Activated CD4-positive, alpha-beta T cell treated with anti-CD3 and anti-CD28 coated beads, Interleukin-2, amount 50 U/mL, for 16 hours (primary cell): ENCODE measurements at places on chromosomes 1 and 21.

- DNase-seq: no peak
These were observed at the start of gene PTCH2 for GRCh38 chr1:44842862-44843655. Gene PTCH2, minus strand, starts transcription at chr1:44843253. Its CDS starts 321 bp downstream, at chr1:44842932.

DNA sequence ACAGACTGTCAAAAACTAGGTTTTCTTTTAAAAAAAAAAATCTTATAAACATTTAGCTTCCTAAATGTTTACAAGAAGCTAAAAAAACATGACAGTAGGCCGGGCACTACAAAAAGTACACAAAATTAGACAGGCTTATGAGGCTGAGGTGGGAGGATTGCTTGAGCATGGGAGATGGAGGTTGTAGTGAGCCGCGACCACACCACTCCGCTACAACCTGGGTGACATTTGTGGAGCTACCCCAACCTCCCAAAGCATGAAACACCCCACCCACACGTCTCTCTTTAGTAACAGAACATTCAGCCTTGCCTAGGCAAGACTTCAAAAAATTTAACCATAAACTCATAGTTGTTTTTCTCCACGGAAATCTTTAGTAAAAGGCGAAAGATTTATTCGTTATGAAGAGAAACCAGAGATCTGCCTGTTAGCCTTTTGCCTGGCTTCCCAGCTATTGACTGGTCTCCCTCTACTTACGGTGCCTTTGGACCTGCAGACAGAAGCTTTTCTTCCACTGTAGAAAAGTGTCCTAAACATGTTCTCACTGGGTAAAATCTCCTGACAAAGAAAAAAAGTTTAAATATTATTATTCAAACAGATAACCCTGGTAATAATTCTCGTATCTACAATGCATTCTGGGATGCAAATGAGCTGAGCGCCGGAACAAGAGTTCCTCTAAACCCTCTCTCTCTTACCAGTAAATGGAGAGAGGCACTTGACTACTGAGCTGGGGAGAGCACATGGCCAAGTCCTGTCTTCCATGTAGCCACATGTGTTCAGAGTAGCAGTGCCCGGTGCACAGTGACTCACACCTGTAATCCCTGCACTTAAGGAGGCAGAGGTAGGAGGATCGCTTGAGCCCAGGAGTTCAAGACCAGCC is 9.2 kb downstream of the RNU5D-1 start:
- DNase-seq: peak; percentile 97

- DNase-seq: no peak
These were observed 104.2 kb downstream of the DUSP10 start for GRCh38 chr1:221637641-221638041.

DNA sequence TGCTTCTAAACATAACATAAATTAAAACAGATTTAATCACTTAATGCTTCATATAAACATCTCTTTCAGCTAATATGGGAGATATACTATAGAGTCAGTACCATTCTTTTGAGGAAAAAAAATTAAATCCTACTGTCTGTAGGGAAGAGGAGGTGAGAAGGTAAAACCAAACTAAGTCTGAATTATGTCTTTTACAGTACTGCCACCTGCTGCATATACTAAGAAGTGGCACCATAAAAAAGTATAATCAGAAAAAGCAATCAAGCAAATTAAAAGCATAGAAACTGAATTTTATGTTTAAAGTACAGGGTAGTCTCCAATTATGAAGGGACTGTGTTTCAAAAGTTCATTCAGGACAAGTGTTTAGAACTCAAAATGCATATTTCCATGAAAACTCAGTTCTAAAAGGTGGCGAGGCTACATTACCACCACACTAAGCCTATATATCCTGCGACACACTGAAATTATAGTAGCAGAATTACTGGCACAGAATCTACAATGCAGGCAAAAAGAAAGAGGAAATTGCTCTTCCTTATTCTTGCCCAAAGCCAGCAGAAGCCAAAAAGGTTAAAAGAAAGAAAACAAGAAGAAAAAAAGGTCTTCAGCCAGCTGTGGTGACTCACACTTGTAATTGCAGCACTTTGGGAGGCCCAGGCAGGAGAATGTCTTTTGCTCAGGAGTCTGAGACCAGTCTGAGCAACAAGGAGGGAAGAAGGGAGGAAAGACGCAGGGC is 9.0 kb downstream of the NSL1 start:
- DNase-seq: no peak

DNA sequence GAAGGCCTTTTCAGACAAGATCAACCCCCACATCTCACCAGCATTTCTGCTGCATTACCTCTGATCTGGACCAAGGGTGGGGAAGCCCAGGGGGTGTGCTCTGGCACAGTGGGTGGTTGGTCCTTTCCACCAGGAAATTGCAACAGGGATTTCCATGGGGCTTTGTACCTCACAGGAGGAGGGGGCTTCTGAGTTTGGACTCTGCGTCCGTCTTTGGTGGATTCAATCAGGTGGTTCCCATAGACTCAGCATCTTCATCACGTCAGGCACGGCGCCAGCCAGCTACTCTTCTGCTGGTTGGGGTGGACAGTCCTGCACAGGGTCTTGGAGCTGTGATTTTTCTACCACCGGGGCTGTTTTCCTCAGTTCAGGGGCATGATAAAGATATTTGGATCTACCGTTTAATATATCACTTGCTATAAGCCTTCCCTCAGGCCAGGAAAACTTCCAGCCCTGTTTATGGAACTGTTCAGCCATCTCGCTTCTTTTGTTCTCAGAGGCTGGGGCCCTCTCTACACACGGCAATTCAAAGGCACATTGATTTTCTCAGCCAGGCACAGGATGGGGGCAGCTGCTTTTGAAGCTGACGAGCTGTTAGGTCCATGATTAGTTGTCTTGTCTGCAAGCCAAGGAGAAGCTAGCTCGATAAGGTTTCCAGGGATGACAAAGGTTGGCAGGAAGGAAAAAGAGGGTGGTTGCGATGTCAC is 467.3 kb downstream of the CAMTA1 start:
- no peak for DNase-seq

DNA sequence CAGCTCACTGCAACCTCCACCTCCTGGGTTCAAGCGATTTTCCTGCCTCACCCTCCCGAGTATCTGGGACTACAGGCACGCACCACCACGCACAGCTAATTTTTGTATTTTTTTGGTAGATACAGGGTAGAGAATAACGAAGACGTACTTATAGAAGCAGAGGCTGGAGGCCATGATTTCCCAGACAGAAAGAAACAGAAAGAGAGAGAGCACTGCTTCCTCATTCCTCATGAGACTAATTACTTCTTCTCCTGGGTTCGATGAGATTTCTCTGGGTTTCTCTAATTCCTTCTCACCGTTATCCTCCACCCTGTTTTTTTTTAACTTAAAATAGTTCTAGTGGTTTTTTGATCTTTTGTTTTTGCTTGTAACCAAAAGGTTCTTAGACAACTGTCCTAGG is 23.4 kb upstream of the PTP4A2 start:
- no peak for DNase-seq

GRCh38 chr21:41705546-41706262 is 61.1 kb downstream of the RIPK4 start:
- no peak for DNase-seq
